Lung (tissue), 17 donors: ENCODE measurements at places on chromosomes 5 and 9. TPM values are rescaled to one million over a fixed set of nuclear protein-coding genes. Genes with fewer than 3 reads are reported as not detected.

DNA sequence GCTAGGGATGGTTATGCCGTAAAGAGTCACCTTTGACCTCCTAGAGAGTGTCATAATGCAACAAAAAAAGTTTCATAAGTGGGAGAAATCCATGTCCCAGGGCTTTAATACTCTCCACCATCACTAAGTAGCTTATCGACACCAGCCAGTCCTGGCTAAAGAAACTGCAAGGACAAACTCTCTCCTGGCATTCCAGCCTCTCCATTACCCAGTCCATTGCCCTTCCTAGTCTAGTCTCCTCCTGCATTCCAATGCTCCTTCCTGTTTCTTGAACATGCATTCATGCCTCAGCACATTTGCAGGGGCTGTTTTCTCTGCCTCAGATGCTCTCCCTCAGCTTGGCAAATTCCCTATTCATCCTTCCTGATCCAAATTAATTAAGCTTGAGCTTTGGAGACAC lies 364.1 kb downstream of the BRINP1 start:
- no peak for DNase-seq

GRCh38 chr9:108634204-108634603 lies 221.6 kb downstream of the ACTL7B start:
- DNase-seq, result no peak

DNA sequence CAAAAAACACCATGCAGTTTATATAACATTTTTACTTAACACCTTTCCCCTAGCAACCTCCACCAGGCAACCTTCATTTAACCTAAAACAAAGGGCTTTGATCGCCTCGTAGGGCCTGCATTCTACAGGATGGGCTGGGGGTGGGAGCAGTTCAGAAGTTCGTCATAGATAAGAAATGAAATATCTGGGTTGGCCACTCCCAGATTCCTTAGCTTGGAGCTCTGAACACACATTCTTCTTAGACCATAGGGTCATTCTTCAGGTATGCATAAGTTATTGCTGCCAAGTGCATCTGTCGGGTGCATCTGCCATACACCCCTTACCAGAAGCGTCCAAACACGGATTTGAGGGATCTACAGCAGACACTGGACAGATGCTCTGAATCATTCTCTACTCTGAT lies 4.3 kb upstream of the SLC22A5 start:
- no peak for DNase-seq

DNA sequence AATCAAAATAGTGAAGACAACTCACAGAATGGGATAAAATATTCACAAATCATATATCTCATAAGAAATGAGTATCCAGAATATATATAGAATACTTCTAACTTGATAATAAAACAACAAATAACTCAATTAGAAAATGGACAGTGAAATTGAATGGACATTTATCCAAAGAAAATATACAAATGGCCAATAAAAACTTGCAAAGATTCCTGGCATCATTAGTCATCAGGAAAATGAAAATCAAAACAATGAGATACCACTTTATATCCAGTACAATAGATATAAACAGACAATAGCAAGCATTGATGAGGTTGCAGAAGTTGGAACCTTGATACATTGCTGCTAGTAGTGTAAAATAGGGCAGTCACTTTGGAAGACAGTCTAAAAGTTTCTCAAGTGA lies 12.8 kb upstream of the TLR4 start:
- DNase-seq, result no peak

The LPAR1 gene
- 32.6 TPM for total RNA-seq

The PCDHGB6 gene
- 11.6 TPM for total RNA-seq

The LRRC19 gene
- not detected for total RNA-seq

DNA sequence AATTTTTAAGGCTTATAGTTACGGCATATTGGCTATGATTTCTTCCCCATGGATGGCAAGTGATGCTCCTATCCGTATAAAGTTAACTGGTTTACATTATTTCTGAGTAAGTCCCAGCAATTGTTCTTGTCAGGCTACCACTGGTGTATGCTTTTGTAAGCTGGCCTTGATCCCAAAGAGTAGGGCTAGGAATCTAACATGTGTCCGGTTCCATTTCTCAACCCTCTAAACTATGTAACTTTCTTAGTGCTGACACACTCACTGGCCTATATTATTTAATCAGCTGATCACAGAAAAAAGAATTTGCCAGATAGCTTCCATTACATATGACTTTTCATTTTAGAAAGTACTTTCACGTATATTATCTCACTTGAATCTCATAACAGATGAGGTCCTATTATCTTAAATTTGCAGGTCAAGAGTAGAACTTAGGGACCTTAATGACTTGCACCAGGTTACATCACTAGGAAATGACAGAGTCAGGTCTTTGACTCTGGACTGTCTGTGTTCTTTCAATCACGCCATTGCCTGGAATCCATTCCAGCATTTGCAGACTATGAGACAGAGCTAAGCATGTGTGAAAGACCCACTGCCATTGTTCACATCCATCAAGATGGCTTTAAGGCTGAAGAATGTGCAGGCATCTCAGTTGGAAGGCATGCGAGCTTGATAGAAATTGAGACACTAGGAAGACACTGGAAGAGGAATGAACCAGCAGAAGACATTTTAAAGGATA lies 362.9 kb downstream of the ARRDC3 start:
- no peak for DNase-seq

GRCh38 chr5:112062181-112062580 lies 305.2 kb upstream of the NREP start:
- DNase-seq, result no peak

DNA sequence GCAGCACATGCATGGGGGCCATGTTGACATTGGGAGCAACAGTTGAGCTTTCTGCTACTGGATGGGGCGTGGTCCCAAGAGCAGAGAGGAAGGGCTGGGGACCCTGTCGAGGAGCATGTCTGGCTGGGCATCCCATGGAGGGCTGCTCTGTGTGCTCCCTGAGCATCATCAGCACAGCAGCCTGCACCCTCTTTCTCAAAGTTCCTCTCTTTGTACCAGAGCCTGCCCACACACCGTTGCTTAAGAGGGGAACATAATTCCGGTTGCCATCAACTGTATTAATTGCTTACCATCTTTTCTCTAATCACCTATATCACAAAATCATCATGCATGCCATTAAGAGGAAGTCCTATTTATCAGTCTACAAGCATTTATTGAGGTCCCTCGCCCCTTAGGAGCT lies 55.2 kb upstream of the DIRAS2 start:
- DNase-seq, result no peak

DNA sequence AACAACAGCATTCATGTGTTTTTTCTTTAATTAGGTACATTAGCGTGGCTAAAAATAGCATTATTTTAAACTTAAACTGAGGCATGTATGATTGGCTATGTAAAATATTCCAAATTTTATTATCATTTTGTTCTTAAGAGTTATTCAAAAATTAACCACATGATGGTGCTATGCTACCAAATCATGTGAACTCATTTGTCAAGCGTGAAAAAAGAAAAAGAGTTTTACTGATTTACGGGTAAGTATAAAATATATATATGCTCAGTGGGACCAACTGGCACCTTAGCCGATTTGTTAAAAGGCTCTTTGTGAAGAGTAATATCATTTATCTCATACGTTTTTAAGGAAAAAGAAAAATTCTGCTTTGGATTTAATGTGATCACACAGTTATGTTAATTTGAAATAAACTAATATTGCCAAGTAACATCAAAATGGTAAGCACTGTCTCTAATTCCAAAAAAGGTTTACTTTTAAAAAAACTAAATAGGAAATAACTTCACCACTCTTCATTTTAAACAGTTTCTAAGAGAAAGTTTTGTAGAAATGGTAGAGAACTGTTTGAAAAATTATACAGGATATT lies 1042.3 kb downstream of the CDH12 start:
- DNase-seq, result no peak

The SLC46A2 gene
- total RNA-seq, result 15.6 TPM

GRCh38 chr5:43400082-43400481 lies 12.1 kb downstream of the CCL28 start:
- peak; percentile 34 for DNase-seq

The KLHL9 gene
- total RNA-seq, result 21.0 TPM

DNA sequence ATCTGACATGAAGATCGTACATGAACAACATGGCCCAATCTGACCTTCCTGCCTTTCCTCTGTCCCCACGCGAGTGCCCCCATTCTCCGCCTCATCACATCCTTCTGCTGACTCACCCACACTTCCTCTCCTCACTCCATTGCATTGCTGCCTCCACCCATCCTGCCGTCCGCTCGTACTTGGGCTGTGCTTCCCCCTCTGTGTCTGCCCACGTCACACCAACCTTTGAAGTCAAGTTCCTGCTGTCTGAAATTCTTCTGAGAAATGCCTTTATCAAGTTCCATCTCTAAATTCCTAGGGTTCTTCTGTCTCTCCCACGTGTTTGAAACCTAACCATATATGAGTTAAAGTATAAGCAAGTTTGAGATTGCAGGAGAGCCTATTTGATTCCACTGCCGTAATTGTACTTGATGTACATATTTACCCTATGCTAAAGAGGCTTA lies 18.0 kb upstream of the STARD4 start:
- peak; percentile 22 for DNase-seq

GRCh38 chr9:126599047-126599650 lies 14.6 kb upstream of the LMX1B start:
- DNase-seq, result no peak

The TAF11L5 gene
- not detected for total RNA-seq

DNA sequence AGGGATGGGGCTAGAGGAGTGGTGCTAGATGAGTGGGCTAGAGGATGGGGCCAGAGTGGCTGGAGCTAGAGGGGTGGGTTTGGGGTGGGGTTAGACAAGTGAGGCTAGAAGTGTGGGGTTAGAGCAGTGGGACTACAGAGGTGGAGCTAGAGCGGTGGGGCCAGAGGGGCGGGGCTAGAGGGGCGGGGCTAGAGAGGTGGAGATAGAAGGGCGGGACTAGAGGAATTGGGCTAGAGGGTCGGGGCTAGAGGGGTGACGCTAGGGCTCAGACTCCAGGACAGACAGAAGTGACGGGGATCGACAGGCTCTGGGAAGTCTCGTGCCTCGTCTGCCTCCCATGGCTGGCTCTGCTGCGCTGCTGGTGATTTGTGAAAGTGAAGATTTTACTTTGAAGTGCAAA lies 31.0 kb upstream of the TENT4A start:
- no peak for DNase-seq

GRCh38 chr9:10079284-10079964 lies 533.4 kb downstream of the PTPRD start:
- no peak for DNase-seq

The PCDHGB5 gene
- total RNA-seq, result 10.0 TPM
